ENCODE measurements at places on chromosomes 11 and 22.
A peak's percentile ranks its signal among the peaks of the same experiment; 100 is the strongest.

- no peak for DNase-seq
These were observed 1500.4 kb downstream of the TBC1D22A start for GRCh38 chr22:48262596-48263430.

DNA sequence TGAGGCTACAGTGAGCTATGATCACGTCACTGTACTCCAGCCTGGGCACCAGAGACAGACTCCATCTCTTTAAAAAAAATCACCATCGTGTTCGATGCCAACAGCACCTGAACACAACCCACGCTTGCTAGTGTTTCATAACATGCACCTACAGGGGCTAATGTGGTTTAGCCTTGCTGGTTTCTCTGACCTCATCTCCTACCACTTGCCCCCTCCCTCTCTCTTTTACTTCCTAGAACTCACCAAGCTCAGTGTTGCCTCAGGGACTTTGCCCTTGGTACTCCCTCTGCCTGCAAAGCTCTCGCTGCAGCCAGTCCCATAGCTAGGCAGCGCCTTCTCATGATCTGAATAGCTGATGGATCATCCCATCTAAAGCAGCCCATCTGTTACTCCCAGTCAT is 99.8 kb downstream of the FBXO7 start:
- no peak for DNase-seq

DNA sequence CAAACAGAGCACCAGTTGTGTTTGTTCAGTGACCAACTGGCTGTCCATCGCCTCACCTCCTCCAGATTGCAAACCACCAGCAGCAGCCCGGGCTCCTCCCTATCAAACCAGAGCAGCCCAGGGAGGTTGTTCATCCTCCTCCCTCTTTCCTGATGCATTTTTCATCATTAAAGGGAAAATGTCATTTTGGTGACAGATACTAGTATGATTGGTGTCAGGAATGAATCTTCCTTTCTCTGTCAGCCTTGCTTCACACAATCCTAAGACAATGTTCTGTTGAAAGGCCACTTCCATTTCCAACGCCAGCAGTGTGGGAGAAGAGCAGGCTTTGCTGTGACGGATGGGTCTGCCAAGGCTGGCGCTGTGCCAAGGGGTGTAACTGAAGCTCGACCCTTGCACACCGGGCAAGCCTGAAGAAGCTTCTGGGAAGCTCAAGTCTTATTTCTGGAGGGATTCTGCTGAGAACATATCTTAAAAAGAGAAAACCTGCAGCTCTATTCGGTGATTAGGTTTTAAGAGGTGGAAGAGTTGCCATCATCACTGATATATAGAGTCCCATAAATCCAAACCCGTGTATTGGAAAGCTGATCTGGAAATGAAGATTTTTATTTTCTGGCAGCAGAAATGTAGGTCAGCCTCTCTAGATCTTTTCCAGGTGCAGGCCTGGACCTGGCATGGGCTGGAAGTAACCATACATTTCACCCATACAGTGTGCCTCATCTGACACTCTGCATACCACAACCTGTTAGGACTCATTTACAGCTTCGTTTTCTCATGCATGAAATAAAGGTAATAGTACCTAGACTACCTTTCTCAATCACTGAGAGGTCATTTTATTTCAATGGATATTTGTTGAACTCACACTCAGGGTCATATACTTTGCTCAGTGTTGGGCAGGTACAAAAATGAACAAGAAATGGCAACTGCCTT is 524.5 kb downstream of the NTM start:
- DNase-seq = no peak

GRCh38 chr22:27537501-27537900 is 264.1 kb downstream of the MN1 start:
- no peak for DNase-seq

- DNase-seq = no peak
These were observed 718.8 kb upstream of the ARHGAP42 start for GRCh38 chr11:99968336-99968735.

GRCh38 chr11:34855021-34855753 is 61.0 kb downstream of the APIP start:
- no peak for DNase-seq

GRCh38 chr11:87251560-87251959 is 213.8 kb downstream of the TMEM135 start:
- DNase-seq = no peak

DNA sequence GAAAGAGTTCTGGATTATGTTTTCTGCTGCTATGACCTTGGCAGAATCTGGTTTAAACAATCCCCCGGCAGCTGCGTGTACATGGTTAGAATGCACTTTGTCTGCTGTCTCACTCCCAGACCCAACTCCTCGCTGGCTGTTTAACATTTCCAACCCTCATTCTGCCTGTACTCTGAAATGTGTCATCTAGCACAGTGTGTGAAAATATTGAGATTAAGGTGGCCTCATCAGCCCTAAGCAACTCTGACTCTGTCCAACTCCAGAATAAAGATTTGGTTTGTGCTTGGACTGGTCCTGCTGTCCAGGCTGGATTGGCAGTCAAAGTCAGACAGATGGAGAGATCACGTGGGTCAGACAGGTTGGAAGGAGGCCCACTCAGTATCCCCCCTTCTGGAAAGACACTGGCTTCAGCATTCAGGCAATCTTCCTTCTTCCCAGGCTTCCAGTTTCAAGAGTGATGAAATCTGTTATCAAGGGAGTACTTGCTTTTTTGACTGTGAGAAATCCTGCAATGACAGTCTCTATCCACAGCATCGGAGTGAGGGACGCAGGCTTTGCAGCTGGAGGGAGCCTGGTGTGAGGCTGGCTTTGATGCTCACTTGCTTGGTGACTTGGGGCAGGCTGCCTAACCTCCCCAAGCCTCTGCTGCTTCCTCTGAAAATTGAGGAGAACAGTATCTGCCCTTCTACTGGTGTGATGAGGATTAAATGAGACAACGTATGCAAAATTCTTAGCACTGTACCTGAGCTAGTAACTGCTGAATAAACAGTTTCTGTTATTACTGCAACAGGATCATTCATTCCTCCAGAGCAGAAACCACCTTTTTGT is 29.8 kb downstream of the ABTB2 start:
- DNase-seq = no peak

DNA sequence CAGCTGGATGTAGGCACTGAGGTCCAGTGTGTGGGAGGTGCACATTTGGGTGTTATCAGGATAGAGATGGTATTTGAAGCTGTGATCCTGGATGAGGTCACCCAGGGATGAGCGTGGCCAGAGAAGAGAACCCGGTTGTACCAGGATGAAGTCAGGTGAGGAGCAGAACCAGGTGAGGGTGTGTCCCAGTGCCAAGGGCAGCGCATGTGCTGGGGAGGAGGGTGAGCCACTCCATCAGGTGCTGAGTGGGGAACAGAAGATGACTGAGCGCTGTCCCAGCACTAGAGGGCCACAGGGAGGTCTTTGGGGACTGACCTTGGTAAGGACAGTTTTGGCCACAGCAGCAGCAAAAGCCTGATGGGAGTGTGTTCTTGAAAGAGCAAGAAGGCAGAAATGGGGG is 2.7 kb downstream of the ARL2 start:
- no peak for DNase-seq

GRCh38 chr11:32919338-32919737 is 26.7 kb downstream of the QSER1 start:
- no peak for DNase-seq

- DNase-seq = no peak
These were observed 11.9 kb downstream of the HOATZ start for GRCh38 chr11:111526501-111526900.

DNA sequence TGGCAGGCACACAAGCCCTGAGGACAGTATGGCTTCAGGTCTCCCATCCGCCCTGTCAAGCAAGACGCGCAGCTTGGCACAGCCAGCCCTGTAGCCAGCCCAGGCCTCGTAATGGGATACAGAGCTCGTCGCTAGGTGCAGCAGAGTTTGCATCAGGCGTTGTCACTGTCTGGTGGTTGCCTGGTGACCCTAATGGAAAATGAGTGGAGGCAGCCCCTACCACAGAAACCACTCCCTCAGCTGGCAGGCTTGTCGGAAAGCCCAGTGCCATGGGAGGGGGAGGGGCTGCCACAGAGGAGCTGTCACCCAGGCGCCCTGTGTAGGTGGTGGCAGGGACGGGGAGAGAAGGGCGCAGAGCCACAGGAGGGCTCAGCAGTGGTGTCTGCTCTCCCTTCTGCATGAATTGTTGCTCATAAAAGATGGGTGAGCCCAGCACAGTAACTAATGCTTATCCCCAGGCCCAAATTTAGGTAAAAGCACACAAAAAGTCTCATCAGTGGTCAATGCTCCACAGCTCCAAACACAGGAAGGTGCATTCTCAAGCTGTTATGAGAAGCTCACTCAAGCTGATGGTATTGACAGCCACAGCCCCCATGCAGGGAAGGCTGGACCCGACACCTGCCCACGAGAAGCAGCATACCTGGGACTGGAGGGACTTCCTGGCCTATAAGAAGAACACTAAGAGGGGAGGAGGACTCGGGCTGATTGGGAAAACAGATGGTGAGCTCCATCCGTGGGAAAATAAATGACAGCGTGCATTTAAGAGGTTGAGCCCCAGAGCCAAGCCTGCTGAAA is 164.6 kb downstream of the ETS1 start:
- DNase-seq = peak; percentile 78

- no peak for DNase-seq
These were observed 60.2 kb downstream of the ENDOD1 start for GRCh38 chr11:95149651-95150364.

DNA sequence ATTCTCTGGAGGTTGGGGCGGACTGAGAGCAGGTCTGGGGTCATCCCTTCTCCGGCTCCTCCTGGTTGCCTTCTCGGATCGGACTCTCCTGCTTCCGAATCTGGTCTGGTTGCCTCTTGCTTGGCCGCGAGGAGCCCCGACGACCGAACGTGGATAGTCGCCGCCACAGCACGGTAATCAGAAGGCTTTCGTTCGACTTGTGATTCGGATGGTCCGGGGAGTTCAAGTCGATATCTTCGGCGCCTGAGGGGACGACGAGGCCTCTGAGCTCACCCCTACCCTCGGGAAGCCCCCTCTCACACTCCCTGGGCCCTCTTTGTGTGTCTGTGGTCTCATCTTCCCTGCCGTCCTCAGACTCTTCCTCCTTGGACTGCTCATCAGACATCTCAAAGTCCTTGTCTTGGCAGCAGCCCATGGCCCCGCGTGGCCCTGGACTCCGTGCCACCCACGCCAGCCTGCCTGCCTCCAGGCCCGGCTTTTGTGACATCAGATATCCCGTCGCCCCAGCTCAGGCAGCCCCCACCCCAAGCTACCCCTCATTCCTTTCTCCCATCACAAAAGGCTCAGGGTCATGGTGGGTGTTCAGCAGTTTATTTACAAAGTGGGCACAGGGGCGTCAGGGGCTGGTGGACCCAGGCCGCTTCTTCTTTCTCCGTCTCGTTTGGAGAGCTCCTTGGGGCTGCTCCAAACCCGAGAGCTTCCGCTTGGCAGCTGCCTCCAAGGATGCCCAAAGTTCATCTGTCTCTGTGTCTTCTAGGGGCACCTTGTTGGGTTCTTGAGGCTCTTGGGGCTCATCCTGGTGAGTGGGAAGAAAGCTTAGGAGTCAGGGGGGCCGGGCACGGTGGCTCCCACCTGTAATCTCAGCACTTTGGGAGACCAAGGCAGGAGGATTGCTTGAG is at the start of gene TEX54:
Gene TEX54, minus strand, starts transcription at position 506 of the 899 bp plus-strand sequence.
- no peak for DNase-seq

DNA sequence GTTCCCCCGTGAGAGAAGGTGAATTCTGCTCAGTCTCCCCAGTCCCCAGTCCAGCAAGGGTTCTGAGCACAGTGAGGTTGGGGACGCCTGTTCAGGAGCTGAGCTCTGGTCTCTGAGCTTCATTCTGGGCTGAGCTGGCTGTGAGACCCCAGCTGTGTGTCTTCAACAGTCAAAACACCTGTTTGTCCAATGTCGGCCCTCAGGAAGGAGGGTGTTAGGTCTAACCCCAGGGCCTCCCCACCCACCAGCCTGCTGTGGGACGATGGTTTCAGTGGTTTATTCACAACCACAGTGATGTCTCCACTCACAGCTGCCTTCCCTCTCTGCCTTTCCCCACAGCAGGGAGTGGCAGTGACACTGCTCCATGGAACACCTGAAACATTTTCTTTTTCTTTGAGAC is 1282.9 kb downstream of the TBC1D22A start:
- no peak for DNase-seq

DNA sequence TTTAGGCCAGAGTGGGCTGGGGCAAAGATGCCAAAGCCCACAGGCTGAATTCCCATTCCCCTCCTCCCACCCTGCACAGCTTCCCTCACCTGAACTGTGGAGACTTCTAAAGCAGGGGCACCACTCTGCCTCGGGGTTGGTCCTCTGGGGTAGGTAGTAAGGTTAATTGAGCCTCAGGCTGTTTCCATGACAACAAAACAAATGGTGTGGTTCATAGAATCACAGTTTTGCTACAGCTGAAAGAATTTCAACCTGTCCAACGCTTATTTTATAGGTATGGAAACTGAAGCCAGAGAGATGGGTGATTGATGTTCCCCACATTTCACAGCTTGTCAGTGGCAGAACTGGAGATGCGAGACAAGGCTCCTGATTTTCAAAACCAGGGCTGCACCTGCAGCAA is 109.5 kb downstream of the SNX19 start:
- no peak for DNase-seq

GRCh38 chr11:117412653-117413275 is 85.1 kb downstream of the CEP164 start:
- no peak for DNase-seq

- DNase-seq = no peak
These were observed 127.6 kb upstream of the PARVA start for GRCh38 chr11:12249590-12250260.

GRCh38 chr11:73983741-73984538 is 1.3 kb upstream of the UCP2 start:
- DNase-seq = no peak

DNA sequence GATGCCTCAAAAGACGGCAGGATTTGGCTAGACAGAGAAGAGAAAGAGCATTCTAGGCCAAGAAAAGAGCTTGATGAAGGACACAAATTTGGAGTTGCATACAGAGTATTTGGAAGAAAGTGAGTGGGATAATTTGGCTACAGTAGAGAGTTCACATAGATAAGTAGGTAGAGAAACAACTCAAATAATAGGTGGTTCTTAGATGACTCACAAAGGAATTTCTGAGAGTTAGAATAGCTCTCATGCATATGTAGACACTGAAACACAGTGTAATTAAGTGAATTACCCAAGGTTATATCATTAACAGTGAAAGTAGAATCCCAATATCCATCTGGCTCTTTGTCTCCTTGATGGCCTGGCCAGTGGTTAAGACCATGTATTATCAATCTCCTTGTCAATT is 228.6 kb upstream of the DDI1 start:
- DNase-seq = no peak

DNA sequence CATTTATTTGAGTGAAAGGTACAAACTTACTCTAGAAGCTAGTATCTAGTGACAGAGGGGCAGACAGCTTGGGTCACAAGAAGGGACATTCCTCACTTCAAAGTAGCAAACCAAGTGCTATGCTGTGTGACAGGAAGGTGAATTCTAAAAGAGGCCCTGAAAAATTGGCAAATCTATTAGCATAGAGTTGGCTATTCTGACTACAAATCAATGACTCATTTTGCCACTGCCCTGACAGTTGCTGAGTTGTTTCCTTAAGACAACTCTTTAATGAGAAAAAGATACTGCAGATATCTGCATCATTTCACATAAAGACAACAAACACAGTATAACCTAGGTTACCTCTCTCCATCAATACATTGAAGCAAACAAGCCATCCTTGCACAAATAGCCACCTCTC is 524.0 kb upstream of the LRRC4C start:
- no peak for DNase-seq
